ENCODE measurements at places on chromosomes 16 and 17.

DNA sequence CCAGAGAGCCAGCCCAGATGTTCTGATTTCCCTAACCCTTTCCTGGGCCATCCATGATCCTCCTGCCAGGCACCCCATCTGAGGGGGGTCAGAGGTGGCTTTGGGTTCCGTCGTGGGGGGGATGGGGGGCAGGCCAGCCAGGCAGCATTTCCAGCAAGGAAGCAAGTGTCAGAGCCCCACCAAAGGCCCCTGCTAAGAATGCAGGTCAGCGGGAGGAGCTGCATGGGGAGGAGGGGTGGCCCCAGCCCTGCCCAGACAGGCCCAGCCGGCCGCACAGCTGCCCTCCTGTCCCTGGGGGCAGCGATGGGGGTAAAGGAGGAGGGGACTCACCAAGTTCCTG, 2.3 kb upstream of the SCRN2 start:
- DNase-seq, result no peak

- DNase-seq, result no peak
Observed at GRCh38 chr17:61584266-61584665, 6.8 kb downstream of the NACA2 start.

DNA sequence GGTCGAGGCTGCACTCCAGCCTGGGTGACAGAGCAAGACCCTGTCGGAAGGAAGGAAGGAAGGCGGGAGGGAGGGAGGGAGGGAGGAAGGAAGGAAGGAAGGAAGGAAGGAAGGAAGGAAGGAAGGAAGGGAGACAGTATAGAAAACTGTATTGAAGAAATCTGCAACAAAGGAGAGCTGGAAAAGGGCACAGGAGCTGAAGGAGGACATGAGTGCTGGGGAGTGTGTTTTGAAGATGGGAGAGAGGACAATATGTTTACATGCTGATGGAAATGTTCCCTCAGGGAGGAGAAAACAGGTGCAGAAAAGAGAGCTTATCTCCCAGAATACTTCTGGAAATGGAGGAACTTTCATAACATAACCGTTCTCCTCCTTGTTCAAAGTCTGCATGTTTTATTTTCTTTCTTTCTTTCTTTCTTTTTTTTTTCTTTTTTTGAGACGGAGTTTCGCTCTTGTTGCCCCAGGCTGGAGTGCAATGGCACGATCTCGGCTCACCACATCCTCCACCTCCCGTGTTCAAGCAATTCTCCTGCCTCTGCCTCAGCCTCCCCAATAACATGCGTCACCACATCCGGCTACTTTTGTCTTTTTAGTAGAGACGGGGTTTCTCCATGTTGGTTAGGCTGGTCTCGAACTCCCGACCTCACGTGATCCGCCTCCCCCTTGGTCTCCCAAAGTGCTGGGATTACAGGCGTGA, 2.7 kb upstream of the HAP1 start:
- DNase-seq, result no peak

GRCh38 chr17:43879723-43880419, 27.5 kb downstream of the MPP2 start:
- DNase-seq, result no peak

DNA sequence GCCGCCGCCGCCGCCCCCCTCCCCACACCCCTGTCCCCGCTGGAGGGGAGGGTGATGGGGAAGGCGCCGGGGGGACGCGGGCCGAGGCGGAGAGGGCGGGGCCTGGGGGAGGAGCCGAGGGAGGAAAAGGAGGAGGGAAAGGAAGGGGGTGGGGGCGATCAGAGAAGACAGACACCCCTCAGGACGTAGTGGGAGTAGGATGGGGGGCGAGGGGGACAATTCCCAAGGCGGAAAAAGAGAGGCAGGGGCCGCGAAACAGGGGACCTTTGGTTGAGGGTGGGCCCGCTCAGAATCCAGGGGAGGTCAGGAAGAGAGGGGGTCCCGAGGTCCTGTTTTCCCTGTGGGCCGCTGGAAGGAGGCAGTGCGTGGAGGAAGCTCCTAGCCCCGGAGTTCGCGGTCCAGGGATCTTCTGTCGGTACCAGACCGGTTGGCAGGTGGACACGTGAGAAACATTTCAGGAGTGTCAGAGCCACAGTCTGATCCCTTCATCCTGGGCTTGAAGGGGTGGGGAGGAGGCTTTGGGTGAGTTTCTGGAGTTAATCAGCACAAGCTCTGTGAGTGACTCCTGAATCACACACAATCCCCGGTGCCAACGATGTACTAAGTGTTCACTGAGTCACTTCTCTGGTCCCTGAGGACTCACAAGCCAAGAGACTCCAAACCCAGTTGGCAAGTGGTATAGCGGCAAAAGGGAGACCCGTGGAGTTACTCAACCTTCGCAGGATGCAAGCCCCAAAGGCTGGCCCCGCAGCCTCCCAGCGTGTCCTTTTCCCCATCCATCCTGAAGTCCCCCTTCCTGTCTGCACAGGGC, at the start of gene XYLT1:
TSS of gene XYLT1 (minus strand) at position 53 of the 811 bp plus-strand sequence. CDS start 164 bp downstream, outside the sequence.
- peak; percentile 78 for DNase-seq

GRCh38 chr16:12193692-12194091, 217.2 kb downstream of the SNX29 start:
- no peak for DNase-seq

GRCh38 chr16:56163938-56164337, 27.4 kb upstream of the GNAO1 start:
- no peak for DNase-seq

GRCh38 chr17:17771498-17772201, 65.1 kb downstream of the SREBF1 start:
- DNase-seq, result no peak

DNA sequence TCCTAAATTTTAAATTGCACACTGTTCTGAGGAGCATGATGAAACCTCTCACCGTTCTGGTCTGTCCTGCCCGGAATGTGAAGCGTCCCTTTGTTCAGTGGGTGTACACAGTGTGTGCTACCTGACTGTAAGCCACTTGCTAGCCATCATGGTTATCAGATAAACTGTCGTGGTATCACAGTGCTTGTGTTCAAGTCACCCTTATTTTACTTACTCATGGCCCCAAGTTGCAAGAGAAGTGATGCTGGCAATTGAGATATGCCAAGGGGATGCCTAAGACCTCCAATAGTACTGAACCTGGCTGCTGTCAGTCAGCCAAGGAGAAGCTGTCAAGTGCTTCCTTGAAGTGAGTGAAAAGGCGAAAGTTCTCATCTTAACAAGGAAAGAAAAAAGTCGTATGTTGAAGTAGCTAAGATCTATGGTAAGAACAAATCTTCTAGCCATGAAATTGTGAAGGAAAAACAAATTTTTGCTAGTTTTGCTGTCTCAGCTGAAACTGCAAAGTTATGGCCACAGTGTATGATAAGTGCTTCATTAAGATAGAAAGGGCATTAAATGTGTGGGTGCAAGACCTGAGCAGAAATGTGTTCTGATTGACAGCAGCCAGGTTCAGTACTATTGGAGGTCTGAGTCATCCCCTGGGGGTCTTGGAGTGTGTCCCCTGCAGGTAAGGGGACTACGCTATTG, 5.8 kb downstream of the PIK3R6 start:
- DNase-seq, result no peak

- no peak for DNase-seq
Observed at GRCh38 chr17:77332981-77333685, 192.4 kb downstream of the SEC14L1 start.

DNA sequence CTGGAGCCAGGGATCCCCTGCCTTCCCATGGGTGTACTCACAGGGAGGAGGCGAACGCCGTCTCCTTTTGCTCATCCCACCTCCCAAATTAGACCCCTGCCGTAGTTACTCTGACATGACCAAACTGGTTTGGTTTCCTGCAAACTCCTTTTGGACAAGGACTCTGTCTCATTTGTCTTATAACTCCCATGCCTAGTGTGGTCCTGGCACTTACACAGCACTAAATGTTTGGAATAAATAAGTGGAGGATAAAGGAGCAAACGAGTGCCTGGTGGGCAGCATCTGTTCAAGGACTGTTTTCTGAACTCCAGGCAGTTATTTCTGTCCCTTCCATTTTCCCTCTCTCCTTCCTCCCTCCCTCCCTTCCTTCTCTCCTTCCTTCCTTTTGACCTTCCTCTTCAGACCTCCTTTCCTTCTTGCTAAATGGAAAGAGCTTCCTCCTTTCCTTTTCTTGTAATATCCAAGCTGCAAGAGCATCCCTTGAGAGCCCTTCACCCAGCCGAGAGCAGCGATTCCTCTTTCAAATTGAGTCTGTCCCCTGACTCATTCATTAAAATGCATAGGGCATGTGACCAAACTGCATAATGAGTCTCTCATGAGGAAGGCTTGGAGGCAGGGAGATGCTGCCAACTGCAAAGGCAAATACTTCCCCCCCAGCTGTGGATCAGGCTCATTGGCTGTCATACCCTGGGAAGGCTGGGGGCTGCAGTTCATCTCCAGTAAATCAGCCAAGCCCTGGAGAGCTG, 36.8 kb downstream of the CHD9 start:
- DNase-seq, result no peak

- DNase-seq, result no peak
Observed at GRCh38 chr17:44398692-44399691, 9.5 kb upstream of the ITGA2B start.

- DNase-seq, result no peak
Observed at GRCh38 chr17:33595828-33596227, 302.7 kb upstream of the ASIC2 start.

GRCh38 chr17:74862108-74862901, 2.6 kb upstream of the GRIN2C start:
- DNase-seq, result peak; percentile 88

- peak; percentile 48 for DNase-seq
Observed at GRCh38 chr16:50781043-50781442, 39.2 kb downstream of the CYLD start.

GRCh38 chr17:19610311-19610710, 38.2 kb upstream of the ALDH3A2 start:
- DNase-seq, result no peak

DNA sequence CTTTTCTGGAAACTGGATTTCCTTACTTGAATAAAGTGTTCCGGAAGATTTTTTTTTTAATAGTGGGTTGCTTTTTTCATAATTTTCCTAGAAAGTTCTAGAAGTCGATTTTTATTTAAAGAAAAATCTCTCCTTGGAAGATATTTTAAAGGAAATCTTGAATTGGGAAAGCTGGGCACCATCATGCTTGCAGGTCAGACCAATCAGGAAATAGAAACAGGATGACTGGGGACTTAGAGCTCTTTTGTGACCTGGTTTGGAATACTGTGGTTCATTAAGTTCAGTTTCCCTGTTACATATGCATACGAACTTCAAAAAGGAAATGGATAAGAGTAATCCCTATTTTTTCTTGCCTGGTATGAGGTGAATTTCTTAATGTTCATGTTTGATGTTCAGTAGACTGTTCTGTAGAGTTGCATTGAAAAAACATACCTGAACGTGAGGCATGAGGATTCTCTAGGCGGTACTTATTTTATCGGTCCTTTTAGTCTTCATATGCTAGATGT, 1.2 kb downstream of the NFATC3 start:
- DNase-seq, result no peak

DNA sequence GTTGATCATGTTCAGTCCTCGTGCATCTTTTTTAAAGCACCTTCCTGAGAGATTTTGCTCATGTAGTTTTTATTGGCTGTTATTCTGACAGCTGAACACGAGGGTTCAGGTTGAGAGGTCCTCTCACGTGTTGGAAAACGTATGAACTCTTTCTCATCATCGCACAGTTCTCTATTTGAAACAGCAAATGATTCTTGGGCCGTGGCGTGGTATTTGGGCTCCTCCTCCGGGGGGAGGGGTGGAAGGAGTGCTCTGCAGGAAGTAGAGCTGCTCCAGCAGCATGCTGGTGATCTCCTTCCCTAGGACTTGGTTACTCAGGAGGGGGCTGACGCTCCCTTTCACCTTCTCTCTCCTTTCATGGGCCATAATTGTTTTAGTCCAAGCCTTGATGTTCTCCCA, 70.4 kb downstream of the KSR1 start:
- peak; percentile 54 for DNase-seq

- no peak for DNase-seq
Observed at GRCh38 chr17:41483531-41483930, 2.6 kb upstream of the KRT35 start.

DNA sequence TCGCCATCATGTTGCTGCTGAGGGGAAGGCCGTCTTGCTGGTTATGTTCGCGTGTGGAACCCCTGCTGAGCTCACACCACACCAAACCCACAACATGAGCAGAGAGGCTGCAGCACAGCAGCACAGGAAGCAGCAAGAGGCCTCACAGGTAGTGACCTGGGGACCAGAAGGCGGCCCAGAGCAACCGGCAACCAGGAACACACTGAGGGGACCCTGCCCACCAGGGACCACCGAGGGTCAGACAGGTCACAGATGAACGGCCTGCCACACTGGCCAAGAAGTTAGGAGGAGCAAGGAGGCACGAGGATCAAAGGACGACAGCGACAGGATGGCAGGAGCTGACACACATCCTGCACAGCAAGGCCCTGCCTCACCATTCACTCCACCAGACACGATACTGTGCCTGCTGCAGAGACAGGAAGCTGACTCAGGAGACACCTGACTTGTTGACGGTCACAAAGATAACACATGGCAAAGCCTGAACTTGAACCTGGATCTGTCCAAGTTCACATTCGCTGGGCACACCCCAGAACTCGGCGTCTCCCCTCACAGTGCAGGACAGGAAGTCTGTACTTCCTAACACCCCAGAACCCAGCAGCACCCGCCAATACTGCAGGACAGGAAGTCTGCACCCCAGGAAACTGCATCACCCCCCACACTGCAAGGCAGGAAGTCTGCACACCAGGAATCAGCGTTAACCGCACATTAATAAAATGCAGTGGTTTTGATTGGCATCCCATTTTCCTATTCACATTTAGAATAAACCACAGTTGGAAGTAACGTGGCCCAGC, 98.5 kb downstream of the ZNF778 start:
- DNase-seq, result no peak

- DNase-seq, result peak; percentile 56
Observed at GRCh38 chr16:53892155-53892554, 188.2 kb downstream of the FTO start.

DNA sequence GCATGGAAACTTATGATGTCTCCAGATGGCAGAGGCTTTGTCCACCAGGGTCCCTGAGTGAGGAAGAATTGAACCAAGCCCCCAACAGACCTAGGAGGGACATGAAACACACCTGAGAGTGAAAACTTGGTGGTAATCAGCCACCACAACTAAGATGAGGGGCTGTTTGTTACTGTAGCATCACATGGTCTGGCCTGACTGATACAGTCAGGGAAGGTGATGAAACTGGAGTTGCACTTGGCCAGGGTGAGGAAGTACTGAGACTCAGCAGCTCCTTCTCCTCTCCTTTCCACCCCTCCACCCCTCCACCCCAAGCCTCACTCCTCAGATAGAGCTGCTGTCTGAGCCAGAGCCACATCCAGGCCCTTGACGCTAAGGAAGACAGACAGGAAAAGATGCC, 37.2 kb downstream of the C16orf82 start:
- DNase-seq, result no peak

GRCh38 chr17:56936697-56937322, 23.0 kb upstream of the TRIM25 start:
- no peak for DNase-seq

GRCh38 chr16:9898124-9898523, 284.1 kb downstream of the GRIN2A start:
- no peak for DNase-seq

Measured in iPS-NIHi11 (cell line).